Anterior cingulate cortex (tissue), 58 donors: ENCODE measurements at places on chromosomes 2 and 18.

DNA sequence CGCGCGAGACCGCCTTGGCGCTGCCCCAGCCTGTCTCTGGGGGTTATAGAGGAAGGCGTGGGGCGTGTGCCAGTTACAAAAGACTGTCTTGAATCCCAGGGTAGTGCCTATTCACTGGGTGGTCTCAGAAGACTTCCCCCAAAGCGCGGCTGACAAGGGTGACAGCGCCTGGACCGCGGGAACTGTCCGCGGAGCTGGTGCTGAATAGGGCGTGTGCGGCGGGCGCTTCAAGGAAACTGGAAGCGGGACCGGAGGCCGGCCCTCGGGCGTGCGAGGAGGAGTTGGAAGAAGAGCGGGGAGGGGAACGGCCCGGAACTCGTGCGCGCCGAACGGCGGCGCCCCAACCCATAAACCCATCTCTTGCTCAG, 2.3 kb downstream of the EGR4 start:
- no peak for DNase-seq

- DNase-seq = no peak
Measured at GRCh38 chr2:183511154-183511553, 386.9 kb downstream of the NUP35 start.

- DNase-seq = no peak
Measured at GRCh38 chr18:36595046-36595817, 233.6 kb downstream of the TPGS2 start.

- DNase-seq = peak; percentile 15
Measured at GRCh38 chr2:58571181-58571852, 330.2 kb upstream of the FANCL start.

- DNase-seq = peak; percentile 53
Measured at GRCh38 chr2:11123856-11124759, 31.2 kb upstream of the SLC66A3 start.

- DNase-seq = no peak
Measured at GRCh38 chr18:54726143-54726542, 102.1 kb upstream of the RAB27B start.

- no peak for DNase-seq
Measured at GRCh38 chr2:60992985-60993392, 24.5 kb upstream of the PEX13 start.

GRCh38 chr18:1147730-1148129, 243.1 kb downstream of the ADCYAP1 start:
- DNase-seq = no peak

- no peak for DNase-seq
Measured at GRCh38 chr2:236998758-236999157, 86.9 kb upstream of the COPS8 start.

- DNase-seq = no peak
Measured at GRCh38 chr18:74949611-74950010, 259.3 kb downstream of the PTGR3 start.

- no peak for DNase-seq
Measured at GRCh38 chr2:218824004-218824403, 7.6 kb downstream of the PRKAG3 start.

- DNase-seq = no peak
Measured at GRCh38 chr2:237297421-237298150, 116.4 kb downstream of the COL6A3 start.

DNA sequence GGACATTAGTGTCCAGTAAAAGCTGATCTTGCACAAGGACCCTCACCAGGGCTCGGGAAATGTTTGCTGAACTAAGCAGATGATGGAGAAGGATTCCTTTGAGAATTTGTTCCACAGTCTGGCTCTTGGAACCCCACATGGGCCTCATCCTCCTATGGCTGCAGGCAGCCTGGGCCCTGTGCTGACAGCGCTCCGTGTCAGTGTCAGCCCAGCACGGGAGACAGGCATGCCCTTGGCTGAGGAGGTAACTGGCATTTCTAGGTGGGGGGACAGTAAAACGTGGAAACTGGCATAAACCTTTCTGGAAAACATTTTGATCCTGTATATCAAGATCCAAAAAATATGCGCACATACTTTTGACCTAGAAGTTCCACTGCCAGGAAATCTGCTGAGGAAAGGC, 10.5 kb downstream of the PTMA start:
- no peak for DNase-seq

DNA sequence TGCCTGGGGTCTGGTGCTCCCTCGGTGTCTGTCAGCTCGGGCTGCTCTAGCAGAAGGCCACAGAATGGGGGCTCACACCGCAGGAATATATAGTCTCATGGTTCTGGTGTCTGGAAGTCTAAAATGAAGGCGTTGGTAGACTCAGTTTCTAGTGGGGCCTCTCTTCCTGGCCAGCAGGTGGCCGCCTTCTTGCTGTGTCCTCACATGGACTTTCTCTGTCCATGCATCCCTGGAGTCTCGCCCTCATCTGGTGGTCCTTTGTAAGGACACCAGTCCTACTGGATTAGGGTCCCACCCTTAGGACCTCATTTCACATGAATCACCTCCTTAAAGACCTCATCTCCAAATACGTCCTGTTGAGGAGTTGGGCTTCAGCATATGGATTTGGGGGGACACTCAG, 65.7 kb downstream of the RRM2 start:
- DNase-seq = no peak

- no peak for DNase-seq
Measured at GRCh38 chr2:20611077-20611843, 39.6 kb downstream of the HS1BP3 start.

DNA sequence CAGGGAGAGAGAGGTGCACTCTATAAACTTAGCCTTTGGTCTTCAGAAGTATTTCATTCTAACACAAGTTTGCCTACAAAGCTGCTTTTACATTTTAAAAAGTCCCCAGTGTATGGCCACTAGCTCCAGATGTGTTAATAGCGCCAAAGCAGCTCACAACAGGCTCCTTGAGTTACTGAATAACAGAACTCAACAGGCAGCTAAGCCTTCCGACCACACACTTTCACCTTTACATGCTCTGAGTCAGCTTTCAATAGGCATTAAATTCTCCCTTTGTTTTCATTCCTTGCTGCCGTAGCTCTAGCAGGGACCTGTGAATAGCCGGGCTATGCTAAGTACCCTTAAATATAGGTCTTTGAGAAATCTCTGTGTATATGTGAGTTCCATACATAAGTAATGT, 262.8 kb upstream of the PARD3B start:
- DNase-seq = no peak

DNA sequence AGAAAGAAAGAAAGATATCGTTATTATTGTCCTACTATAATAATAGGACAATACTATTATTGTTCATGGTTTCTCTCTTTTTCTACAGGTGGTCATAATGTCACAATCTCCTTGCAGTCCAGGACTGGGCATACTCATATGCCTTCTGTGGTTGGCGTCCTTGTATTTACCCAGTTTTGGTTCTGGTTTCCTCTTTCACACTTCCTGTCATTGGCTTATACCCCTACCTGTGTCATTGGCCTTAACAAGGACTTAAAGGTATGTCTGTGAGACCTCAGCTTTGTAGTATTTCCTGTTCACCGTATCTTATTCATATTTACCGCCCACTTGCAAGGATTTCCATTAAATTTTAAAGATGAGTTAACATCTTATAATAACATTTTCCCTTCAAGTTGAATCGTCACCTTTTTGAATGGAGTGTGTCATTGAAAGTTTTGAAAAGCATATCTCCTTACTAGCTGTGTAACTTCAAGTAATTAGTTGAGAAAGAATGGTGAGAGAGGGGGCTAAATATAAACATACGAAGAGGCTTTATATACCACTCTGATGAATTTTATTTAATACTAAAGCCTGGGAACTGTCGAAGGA, 36.5 kb upstream of the HTR2B start:
- no peak for DNase-seq

DNA sequence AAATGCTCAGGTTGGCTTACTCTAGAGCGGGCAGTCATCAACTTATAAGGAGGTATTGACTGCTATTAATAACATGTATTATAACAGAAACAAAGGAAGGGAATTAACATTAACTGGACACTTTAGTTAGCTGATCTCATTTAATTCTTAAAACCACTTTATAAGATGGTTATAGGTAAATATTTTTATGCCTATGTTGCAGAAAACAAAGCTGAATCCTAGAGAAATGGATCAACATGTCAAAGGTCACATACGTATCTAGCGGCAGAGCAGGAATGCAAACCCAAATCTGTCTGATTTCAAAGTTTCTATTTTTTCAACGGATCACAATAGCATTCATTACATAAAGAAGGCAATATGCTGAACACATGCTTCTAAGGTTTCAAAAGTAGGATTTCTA, 200.0 kb downstream of the PDE1A start:
- no peak for DNase-seq

GRCh38 chr2:237191714-237192081, 106.0 kb downstream of the COPS8 start:
- no peak for DNase-seq

GRCh38 chr2:19261061-19261460, 97.4 kb downstream of the OSR1 start:
- DNase-seq = no peak

DNA sequence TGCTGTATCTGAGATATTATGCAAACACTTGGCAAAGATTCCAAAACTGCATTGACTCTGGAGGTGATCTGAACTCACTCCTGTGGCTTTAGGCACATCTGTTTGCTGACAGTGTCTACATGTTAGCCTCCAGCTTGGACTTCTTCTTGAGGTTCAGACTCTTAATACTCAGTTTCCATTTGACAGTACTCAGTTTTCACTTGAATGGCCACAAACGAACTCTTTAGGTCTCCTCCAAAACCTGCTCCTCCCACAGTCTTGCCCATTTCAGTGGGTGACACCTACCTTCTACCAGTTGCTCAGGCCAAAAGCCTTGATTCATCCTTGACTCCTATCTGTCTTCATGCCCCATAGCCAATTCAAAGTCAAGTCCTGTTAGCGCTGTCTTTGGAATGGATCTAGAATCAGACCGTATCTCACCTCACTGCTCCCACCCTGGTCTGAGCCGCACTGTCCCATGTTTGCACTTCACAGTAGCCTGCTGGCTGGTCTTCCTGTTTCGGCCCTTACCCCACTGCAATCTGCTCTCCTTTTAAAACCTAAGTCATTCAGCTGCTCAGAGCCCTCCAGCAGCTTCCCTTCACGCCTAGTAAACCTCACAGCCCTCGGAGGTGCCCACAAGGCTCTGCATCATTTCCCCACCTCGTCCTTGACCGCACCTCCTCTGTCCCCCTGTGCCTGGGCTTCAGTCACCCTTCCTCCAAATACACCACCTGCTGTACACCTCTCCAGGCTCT, 10.5 kb downstream of the ATG16L1 start:
- DNase-seq = no peak

DNA sequence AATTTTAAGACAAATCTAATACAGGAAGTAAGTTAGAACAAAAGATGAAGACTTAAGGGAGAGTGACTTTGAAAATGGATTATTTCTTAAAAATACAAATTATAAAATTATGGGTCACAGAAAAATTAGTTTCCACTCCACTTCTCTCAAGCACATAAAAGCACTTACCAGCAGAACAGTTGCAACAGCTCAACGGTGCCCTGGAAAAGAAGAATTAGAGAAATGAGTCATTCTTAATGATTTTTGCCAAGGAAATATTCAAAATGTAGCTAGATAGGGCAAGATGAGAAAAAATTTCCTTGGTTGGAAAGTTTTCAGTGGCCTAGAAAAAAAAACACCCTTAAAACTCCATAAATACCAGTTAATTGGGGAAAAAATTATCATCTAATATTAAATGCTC, 2185.6 kb upstream of the CELF4 start:
- no peak for DNase-seq
